ENCODE measurements at places on chromosomes 5 and 9. TPM values are rescaled to one million over a fixed set of nuclear protein-coding genes. Genes with fewer than 3 reads are reported as not detected.

CCT5 gene
- 180 TPM for total RNA-seq

ZNF462 gene
- 102 TPM for total RNA-seq

PRSS3 gene
- total RNA-seq, result 5.2 TPM

NR2F1-AS1 gene
- 70.1 TPM for total RNA-seq

GRCh38 chr5:151005950-151006576 is 14.3 kb upstream of the GPX3 start:
- no peak for DNase-seq

GRCh38 chr5:19950897-19951296 is 37.1 kb downstream of the CDH18 start:
- peak; percentile 14 for DNase-seq

DPYSL3 gene
- total RNA-seq, result 497 TPM

GRCh38 chr5:29993286-29993685 is 1200.2 kb upstream of the CDH6 start:
- DNase-seq, result no peak

PCDHA12 gene
- 16.2 TPM for total RNA-seq

GRCh38 chr5:153352685-153353219 is 137.7 kb upstream of the GRIA1 start:
- DNase-seq, result no peak

GRCh38 chr9:116361547-116361946 is 208.0 kb downstream of the PAPPA start:
- peak; percentile 33 for DNase-seq

ENTPD8 gene
- total RNA-seq, result 0.09 TPM

GRCh38 chr5:119420169-119420568 is 32.1 kb upstream of the HSD17B4 start:
- DNase-seq, result no peak

RNF208 gene
- total RNA-seq, result 0.73 TPM

DNA sequence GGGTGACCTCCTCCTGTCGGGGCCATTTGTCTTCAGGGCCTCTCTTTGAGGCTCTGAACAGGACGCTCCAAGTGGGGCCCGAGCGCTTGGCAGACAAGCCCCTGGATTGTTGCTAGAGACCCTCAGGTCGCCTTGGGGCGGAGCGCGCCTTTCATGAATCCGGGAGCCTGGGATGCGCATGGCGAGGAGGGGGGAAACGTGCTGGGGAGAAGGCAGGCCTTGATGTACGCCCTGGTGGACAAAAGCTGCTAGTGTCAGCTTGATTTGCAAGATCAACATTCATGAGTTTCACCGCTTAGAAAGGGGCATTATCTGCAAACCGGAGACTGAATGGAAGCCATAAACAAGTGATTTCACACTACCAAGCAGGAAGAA is 226.3 kb downstream of the SMARCA2 start:
- peak; percentile 69 for DNase-seq

- no peak for DNase-seq
These were observed 7.1 kb downstream of the UBAP1 start for GRCh38 chr9:34185778-34186551.

- peak; percentile 21 for DNase-seq
These were observed 1.4 kb downstream of the TBC1D9B start for GRCh38 chr5:179906294-179906794.

ARHGEF39 gene
- total RNA-seq, result 1.3 TPM

DNA sequence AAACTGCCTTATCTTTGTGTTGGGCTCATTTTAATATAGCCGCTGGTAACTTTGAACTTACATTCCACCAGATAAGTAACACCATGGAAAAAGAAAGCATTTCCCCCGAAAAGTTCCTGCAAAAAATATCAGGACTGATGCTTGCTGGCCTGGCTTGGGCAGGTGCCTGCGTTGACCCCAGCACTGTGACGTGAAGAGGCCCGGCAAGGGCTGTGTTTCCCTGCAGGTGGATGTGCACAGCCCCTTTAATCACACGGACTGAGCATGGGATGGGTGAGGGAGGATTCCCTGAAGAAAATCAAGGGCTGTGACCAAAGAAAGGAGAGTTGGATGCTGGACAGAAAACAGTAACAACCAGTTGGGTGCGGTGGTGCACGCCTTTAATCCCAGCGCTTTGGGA is 138.2 kb downstream of the NSG2 start:
- no peak for DNase-seq

DNA sequence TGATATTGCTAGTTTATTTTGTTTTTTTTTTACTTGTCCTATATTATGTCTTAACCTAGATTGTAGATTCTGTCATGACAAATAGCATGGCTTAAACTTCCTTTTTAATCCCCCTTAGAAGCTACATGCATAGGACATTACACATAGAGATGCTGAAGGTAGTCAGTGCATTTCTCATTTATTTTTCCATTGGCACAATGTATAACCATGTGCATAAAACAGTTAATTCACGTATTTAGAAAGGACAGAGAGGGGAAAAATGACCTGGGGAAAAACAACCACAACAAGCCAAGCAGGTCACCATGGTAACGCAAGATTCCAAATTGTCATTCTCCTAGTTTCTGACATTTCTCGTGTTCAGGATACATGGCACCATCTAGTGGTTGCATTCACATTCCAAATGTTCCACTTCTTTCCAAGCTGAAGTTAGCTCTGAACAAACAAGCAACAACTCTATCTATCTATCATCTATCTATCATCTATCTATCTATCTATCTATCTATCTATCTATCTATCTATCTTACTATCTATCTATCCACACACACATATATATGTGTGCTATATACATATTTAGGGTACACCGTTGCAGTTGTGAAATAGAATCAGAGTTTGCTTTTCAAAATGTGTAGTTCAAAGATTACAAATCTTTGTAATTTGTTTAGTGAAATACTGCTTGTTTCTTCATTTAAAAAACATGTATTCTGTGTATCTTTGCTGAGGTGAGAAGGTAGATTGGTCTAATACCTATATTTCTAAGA is 487.2 kb upstream of the ST8SIA4 start:
- DNase-seq, result peak; percentile 0
